Stimulated activated CD4-positive, alpha-beta T cell treated with anti-CD3 and anti-CD28 coated beads, Interleukin-4, amount 100 ng/mL, for 48 hours (primary cell): ENCODE measurements at places on chromosomes 2 and 18.

DNA sequence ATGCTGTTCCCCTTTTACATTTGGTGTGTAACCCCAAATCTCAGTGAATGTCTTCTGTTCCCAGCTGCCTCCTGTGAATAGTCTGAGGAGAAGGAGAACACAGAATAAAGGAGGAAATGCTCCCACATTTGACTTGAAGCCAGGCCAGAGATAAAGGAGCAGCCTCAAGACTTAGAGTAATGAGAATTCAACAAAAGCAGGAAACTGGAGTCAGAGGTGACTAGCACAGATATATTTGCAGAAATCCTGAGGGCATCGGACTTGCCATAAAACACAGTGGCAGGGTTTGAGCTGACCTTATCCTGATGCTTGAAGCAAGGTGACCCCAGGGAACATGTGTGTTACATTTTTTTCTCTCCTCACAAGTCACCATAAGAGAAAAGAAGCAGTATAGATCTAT is 291.4 kb upstream of the RND3 start:
- no peak for DNase-seq

DNA sequence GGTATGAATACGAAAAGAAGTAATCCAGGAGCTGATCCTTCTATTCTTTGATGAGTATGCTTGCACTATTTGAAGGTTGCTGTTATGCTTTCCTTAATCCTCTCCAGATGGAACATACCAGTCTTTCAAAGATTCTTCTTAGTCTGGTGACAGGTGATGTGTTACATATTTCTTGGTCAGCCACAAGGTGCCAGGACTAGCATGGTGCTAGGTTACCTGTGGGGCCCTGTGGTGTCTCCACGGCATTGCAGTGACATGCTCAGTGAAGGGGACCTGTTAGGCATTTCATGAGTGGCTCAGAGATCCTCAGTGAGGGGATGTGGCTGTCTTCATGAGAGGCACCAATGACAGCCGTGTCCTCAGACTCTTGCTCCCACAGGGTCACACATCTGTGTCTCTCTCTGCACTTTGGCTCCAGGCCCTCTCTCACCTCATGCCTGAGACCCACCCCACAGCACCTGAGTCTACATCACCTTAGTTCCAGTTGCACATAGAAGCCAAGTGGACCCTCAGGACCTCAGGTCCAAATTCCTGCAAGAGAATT is 13.1 kb upstream of the RAB31 start:
- no peak for DNase-seq

DNA sequence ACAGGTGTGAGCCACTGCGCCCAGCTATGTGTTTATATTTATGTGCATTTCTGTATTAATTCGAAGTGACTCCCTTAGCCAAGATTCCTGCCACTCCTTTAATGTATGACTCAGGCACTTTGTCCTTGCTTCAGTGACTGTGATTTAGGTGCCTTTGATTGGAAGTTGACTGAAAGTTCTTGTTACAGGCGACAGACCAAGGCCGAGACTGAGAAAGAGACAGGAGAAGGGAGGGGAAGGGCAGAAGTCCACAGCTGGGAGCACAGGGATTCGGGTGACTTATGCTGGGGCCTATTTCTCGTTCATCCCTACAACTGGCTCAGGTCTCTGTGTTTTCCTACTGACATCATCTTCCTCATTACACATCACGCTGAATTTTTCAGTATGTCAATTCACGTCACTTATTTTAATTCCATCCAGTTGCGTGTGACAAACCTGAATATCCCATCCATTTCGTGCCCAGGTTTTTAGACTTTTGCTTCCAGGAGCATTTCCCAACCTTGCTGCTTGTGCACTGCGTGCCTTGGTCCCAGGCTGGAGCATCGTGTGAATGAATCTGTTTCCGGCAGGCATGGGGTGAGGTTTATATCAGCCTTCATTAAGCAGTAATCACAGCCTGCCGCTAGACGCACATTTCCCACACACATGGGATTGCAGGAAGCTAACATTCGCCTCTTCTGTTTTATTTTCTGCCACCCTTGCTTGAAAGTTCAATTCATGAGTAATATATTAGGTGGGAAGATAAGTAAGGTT is 42.4 kb downstream of the TMEM18 start:
- DNase-seq: no peak

DNA sequence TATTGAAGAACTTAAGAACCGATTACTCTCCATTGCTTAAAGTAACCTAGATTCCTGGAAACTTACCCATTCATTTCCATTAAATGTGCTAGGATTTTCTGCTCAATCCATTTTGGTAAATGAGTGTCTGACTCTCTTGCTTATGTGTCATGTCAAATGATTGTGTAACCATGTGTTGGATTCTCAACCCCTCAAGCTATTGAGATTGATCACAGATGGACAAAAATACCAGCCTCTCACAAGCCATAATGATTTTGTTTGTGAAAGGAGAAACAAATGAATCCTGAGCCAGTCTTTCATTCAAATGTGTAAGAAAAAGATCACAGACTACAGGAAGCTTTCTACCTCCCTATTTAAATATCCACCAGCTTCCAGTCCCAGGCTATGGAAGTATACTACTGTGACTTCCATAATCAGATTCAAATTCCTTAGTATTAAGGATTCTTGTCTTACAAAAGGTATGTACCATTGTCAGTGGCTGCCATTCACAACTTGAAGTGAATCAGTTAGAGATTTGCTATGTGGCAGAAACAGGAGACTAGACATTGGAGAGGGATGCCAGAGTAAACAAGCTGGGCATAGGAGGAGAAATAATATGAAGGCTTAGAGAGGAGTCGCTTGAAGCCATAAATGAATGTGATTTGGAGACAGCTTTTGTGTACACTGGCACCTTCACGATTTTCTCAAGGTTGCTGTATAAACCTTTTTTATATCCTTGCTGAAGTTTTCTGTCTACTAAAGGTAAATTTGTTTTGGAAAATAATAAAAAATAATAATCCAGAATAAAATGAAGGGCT is 498.5 kb upstream of the SETBP1 start:
- no peak for DNase-seq

DNA sequence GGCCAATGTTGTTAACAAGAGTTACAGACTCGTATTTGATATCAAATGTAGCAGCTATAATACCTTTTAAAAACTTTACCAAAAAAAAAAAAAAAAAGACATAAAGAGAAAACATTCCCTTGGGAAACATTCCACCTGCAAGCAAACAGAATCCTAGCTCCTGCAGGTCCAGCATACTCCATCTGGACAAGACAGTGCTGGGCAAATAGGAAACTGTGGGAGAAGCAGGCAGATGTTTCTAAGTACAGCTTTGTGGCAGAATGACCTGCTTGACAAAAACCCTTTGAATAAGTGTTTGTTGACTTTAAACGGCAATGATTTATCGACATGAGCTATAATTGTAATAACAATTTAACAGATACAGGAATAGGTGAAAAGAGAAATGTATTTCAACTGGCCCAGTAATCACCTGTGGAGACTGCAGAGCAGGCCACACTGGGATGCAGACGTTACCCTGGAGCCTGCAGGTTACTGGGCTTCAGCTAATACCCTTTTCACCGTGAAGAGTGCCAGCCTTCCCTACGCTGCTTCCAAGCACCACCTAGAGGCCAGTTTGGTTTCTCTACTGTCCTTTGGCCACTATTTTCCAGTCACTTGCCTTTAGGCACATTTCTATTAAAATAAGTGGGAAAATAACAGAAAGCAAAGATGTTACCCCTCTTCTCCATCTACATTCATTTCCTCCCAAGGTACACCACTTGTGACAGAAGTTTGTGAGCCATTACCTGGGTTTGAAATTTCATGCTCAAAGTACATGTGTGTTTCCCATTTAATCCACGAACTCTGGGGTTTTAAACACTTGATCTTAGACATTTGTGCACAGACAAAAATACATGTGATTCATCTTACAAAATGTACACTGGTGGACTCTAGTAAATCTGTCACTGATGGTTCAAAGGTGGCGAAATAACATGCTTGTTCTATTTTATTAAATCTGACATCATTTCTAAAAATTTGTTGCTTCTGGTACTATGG is 96.9 kb upstream of the ZNF397 start:
- DNase-seq: no peak

GRCh38 chr2:75324141-75324540 is 124.8 kb upstream of the TACR1 start:
- no peak for DNase-seq

DNA sequence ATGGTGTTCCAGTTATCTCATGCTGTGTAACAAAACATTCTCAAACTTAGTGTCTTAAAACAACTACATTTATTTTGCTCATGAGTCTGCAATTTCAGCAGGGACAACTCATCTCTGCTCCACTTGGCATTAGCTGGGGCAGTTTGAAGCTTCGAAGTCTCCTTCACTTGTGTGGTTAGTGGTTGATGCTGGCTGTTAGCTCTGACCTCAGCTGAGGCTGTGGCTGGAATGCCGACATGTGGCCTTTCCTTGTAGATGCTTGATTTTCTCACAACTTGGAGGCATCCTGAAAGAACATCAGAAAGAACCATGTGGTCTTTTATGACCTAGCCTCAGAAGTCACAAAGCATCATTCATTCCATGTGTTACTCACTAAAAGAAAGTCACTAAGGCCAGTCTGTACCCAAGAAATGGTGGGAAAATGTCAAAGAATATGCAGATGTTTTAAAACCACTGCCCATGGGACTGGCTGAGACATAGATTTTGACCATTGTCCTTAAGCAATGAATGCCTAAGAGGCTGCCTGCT is 3.8 kb upstream of the TMSB10 start:
- no peak for DNase-seq

DNA sequence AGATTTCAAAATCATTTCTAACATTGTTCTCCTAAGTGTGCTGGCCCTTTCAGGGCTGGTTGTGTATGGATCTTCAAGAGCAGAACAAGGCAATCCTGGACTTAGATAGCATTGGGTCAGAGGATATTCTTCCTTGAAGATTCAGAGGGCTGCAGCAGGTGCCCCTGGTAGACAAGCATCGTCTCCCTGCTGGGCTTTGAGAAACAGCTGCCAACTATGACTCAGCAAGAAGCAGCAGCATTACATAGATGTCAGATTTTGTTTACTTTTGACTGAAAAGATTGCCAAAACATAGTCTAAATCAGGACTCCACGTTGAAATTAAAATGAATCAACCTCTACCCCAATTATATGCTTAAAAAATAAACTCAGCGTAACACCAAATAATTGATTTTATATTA is 618.8 kb downstream of the SOCS6 start:
- DNase-seq: no peak

- no peak for DNase-seq
Measured at GRCh38 chr18:45833846-45834245, 8.4 kb downstream of the SIGLEC15 start.

- DNase-seq: no peak
Measured at GRCh38 chr18:62741118-62741566, 25.8 kb downstream of the PHLPP1 start.

DNA sequence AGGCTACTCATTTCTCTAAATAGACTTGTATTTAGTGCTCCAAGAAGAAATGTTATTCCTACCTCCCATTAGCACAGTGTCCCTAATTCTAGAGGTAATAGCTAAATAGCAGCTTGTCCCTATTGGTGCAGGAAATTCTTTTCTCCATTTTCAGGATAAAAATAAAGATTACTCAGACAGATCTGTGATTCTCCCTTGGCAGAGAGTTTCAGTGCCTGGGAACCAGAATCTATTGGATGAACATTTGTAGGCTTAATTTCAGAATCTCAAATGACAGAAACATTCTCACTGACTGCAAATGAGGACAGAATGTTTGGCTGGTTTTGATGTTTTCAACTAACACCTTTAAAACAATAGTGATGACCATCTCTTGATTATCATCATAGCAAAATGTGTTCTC is 33.3 kb upstream of the LGALSL start:
- DNase-seq: no peak
